ENCODE measurements at places on chromosomes 1 and 21. TPM values are rescaled to one million over a fixed set of nuclear protein-coding genes. Genes with fewer than 3 reads are reported as not detected.

DNA sequence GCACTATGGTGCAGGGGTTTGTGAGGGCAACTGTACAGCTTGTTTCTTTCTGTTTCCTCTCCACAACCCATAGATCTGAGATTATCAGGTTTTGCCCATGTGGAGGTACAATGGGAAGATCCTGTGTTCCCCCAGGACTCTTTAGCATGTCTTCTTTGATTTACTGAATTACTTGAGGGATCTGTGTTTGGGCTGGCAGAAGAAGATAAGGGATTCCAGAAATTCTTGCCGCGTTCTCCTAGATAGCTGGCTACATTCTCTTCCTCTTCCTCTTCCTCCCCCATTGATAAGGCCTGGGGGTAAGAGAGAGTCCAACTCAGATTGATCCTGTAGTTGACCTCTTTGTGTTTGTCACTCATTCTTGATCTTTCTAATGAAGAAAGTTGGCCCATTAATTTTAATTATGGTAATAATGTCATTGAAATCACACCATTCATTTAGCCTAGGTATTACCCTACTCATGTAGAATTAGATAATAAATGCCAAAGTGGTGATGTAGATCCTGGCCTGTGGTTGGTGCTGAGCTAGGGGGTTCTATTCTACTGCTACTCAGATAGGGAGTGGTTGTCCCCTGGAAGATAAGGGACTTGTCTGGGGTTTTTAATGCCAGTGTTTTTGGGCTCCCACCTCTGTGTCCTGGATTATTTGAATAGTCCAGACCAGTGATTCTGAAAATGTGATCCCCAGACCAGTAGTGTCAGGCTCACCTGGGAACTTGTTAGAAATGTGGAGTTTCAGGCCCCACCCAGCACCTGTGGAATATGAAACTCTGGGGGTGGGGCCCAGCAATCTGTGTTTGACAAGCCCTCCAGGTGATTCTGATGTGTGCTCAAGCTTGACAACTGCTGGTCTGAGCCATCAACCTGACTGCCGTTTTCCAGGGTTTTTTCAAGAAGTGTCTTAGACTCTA, 122.2 kb downstream of the NOS1AP start:
- DNase-seq, result no peak

GRCh38 chr1:157960773-157961172, 32.7 kb upstream of the KIRREL1 start:
- no peak for DNase-seq

DNA sequence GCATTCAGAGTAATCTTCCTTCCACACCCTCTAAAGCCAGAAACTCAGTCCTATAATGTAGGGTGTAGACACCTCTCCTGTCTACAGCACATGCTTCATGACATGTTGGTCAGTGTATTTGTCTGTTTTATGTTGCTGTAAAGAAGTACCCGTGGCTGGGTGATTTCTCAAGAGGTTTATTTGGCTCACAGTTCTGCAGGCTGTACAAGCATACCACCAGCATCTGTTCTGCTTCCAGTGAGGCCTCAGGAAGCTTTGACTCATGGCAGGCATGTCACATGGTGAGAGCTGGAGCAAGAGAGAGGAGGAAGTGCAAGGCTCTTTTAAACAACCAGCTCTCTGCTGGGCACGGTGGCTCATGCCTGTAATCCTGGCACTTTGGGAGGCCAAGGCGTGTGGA, 12.1 kb downstream of the PLOD1 start:
- no peak for DNase-seq

GRCh38 chr1:61051719-61052394, 30.5 kb upstream of the NFIA start:
- DNase-seq, result no peak

GRCh38 chr1:203135636-203136305, 8.2 kb downstream of the ADORA1 start:
- no peak for DNase-seq

- DNase-seq, result no peak
Observed at GRCh38 chr1:65756616-65757015, 36.1 kb upstream of the PDE4B start.

DNA sequence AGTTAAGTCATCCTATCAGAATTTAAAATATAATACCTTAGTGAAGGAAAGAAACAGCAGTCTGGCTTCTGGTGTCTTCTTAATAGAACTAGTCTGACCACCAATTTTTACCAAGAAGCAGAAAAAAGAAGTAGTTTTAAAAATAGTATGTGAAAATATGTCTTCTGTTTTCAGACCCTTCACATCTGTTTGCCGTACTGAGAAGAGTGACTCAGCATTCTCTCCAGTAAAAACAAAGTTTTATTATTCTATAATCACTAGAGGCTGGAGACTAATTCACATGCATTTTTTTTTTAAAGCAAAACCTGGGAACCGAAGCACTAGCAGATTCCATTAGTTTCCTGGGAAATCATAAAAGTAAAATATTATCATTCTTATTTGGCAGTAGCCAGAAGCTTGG, 163.8 kb downstream of the COL24A1 start:
- DNase-seq, result no peak

DNA sequence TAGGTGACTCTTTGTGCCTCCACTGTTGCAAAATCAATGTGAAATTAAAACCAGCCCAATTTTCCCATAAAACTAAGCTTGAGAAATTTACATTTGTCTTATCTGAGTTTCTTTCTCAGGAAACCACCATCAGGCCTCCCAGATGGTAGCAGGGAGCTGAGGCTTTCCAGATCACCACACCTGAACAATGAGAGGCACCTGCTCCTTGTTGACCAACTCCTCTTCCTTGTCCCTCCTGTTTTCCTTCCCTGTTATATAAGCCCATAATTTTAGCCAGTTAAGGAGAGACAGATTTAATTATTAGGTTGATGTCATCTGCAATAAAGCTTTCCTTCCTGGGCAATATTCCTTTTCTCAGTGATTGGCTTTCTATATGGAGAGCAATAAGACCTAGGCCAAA, 32.0 kb upstream of the C1orf185 start:
- DNase-seq, result no peak

GRCh38 chr1:208248991-208249696, 5.0 kb upstream of the PLXNA2 start:
- DNase-seq, result no peak

- no peak for DNase-seq
Observed at GRCh38 chr1:234698686-234699085, 88.7 kb upstream of the IRF2BP2 start.

GRCh38 chr1:243447347-243447746, 191.5 kb downstream of the SDCCAG8 start:
- peak; percentile 46 for DNase-seq

DNA sequence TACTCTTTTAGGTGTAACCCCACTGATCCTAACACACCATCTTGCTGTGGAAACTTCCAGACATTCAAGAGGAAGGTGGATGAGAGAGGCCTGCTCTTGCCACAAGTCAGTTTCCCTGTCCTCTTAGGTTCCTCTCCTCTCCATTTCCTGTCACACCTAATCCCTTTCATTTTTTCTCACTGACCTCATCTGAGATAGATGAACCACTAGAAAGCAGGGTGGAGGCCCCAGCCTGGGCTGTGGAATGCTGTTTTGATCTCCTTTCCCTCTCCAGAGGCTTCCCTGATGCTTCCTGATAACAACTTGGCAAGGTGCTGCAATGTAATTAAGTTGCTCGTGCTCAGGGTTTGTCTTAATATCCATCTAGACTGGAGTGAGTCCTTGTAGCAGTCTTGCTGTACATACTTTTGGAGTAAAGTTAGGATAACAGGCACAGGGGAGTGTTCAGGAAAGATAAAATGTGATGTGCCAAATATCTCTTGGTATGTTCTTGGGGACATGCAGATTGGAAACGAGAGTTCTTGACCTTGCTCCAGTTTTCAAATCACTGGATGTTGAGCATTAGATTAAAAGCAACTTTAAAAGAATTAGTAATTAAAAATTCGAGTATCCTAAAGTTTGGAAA, 11.2 kb downstream of the LRRC42 start:
- no peak for DNase-seq

- no peak for DNase-seq
Observed at GRCh38 chr1:228845101-228845500, 109.8 kb downstream of the RHOU start.

GRCh38 chr1:156559086-156559796, 13.1 kb downstream of the IQGAP3 start:
- no peak for DNase-seq

DNA sequence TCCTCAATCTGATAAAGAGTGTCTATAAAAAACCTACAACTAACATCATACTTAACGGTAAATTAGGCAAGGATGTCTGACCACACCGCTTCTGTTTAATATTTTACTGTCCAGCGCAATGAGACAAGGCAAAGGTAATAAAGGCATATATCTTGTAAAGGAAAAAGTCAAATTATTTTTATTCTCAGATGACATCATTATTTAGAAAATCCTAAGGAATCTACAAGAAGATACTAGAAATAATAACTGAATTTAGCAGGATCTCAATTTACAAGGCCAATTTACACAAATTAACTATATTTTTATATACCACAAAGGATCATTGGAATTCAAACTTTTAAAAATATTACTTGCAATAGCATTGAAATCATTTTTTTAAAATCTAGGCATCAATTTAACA, 29.4 kb downstream of the GJA4 start:
- no peak for DNase-seq

GRCh38 chr1:162033428-162033827, 9.8 kb upstream of the OLFML2B start:
- DNase-seq, result peak; percentile 32

GRCh38 chr1:114037962-114038816, 58.9 kb downstream of the OLFML3 start:
- DNase-seq, result no peak

DNA sequence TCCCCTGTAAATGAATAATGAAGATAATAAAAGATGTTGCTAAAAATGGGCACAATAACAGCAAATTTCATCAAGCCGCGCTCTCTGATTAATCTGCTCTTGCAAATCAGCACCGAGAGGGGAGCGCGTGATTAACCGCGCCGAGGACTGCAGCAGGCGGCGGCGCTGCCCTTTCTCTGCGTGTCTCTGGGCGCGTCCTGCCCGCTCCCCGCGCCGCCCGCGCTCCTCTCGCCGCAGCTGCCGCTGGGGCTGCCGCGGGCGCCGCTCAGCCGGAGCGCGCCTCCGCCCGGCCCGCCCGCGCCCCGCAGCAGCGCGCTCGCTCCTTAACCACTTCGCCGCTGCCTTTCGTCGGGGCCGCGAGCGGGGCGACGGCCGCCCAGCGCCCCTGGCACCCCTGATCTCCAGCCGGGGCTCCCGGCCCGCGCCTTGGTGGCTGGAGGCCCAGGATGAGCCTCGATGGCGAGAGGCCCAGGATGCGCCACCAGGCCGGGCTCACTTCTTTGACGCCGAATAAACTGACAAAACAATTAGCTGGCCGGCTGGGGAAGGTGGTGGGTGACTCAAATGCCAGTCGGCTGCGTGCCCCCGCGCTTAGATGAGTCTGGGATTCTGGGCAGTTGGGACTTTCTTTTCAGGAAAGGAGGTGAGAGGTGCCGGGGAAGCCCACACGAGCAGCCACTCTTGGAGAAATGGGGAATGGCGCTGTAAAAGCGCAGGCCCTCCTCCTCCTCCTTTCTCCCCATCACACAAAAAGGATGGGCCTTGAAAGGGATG, 221.4 kb upstream of the PKN2 start:
- DNase-seq, result no peak

GRCh38 chr21:15837645-15838044, 107.9 kb downstream of the USP25 start:
- DNase-seq, result no peak

DNA sequence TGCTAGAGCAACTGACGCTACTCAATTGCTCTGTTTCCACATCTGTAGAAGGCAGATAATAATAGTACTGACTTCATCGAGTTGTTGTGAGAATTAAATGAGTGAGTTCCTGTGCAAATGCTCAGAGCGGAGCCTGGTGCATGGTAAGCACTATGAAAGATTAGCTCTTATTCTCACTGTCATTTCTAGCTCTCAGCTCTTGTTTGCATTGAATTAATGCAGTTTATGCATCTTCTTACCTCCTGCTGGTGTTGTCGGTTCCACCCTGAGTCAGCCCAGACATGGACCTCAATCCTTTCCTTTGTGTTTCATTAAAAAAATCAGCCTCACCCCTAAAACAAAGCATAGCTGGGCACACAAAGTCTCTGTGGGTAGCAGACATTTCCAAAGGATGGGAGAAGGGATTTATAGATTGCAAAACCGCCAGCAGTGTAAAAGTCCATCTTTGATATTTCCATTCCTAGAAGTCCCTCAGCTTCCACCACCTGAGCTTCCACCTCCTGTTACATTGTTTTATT, 254.4 kb upstream of the CSF3R start:
- no peak for DNase-seq

Gene SLAMF6
- 0.66 TPM for polyA plus RNA-seq

Gene C8A
- not detected for polyA plus RNA-seq

Gene AGT
- polyA plus RNA-seq, result 94.7 TPM

Gene TNFSF4
- polyA plus RNA-seq, result 0.36 TPM

Gene HECTD3
- polyA plus RNA-seq, result 22.5 TPM

Gene FBXO44
- 14.6 TPM for polyA plus RNA-seq

Gene LCE1B
- not detected for polyA plus RNA-seq

Gene C1orf74
- polyA plus RNA-seq, result 1.0 TPM

Gene MASP2
- polyA plus RNA-seq, result 0.01 TPM

Gene SLC1A7
- polyA plus RNA-seq, result 0.04 TPM

Gene TCHHL1
- polyA plus RNA-seq, result not detected

Gene NHLH1
- polyA plus RNA-seq, result not detected

Data from heart right ventricle (tissue), 16 donors.